ENCODE measurements at places on chromosomes 6 and 20.
A peak's percentile ranks its signal among the peaks of the same experiment; 100 is the strongest.

DNA sequence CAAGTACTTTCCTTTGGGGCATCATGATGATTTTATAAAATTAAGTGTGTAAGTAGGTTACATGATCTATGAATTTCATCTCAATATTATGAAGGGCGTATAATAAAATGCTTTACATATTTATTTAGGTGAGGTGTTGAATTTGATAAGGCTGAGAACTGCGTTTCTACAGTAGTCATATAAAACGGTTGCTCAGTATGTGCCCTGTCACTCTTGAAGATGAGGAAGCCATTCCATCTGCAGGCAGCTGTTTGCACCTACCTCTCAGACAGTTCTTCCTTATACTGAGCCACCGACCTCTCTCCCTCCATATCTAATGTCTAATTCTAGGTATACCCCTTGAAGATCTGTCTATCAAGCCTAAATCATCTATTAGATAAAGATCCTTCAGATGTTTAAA, 16.1 kb downstream of the NCOA7 start:
- no peak for DNase-seq

GRCh38 chr20:57190536-57191264, 75.7 kb downstream of the BMP7 start:
- no peak for DNase-seq

- DNase-seq, result no peak
These were observed 200.3 kb downstream of the SYNDIG1 start for GRCh38 chr20:24669701-24670100.

DNA sequence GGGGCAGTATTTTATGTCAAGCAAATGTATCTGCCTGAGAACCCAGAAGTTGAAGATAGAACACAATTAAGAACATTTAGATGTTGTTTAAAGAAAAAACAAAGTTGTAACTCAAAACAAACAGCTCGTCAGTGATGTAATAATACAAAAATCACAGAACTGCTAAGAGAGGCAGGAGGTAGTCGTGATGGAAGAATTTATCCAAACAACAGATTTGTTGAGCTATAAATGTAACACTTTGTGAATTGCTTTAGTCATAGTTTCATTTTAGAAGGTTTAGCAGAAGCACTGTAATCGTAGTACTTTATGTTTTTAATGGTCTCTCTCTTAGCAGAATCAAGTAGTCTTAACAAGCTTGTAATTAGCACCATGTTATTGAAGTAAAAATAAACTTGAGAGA, 73.6 kb downstream of the SCAF8 start:
- DNase-seq, result no peak

- DNase-seq, result no peak
These were observed 2.7 kb downstream of the MYT1 start for GRCh38 chr20:64166721-64167615.

DNA sequence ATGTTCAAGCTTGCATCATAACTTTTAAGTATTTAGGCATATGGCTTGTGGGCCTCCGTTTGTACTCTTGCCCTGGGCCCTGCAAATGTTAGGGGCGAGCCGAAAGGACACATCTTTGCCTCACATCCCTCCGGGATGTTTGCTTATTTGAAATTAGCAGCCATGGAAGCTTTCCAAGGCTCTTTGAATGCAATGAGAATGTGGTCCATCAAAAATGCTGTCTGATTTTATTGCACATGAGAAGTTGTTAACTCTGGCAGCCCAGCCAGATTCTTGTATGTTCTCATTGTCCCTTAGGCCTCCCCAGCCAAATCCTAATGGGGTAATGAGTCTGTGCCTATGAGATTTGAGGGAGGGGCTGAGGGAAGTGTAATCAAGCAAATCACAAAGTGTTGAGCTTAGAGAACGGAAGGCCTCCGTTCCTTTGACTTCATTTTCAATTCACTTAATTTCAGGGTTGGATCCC, 261.2 kb upstream of the MARCKS start:
- DNase-seq, result no peak

DNA sequence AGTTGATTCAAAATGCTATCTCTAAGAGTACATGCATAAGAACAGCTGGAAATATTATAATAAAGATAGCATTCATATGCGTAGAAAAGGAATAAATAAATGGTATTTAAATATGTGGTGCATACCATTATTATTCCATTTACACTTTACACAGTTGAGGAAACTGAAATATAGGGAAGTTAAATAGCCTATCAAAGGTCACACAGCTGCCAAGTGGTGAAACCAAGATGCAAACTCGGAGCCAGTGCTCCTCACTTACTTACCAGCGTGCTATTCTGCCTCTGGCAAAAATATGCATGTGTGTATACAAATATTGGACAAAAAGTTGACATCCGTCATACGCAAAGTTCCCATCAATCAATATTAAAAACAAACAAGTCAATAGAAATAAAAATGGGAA, 22.3 kb upstream of the ANKEF1 start:
- no peak for DNase-seq

GRCh38 chr6:44004625-44005506, 122.4 kb downstream of the MRPL14 start:
- DNase-seq, result no peak

- DNase-seq, result no peak
These were observed 6.7 kb upstream of the RBM38 start for GRCh38 chr20:57384486-57384885.

DNA sequence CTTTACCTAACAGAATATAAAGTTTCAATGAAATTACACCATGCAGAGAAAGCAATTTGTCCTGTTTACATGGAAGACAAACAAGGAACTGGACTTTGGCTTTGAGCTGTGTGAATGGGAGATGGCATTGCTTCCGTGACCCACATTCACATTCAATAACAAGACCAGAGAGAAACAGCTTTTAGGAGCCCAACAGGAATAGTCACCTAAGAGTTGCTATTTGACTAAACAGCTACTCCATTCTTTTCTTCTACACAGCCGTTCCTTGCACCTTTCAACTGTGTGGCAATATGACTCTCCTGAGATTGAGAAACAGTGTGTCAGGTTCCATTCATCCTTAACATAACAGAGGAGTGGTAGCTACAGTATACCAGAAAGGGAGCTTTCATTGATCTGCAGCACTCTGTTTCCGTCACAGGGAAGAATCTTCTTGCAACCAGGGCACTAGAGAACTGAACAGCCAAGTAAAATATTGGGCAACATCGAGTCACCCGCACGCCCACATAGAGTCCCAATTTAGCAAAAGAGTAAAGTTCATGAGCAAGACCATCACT, 355.1 kb downstream of the HAO1 start:
- peak; percentile 86 for DNase-seq

DNA sequence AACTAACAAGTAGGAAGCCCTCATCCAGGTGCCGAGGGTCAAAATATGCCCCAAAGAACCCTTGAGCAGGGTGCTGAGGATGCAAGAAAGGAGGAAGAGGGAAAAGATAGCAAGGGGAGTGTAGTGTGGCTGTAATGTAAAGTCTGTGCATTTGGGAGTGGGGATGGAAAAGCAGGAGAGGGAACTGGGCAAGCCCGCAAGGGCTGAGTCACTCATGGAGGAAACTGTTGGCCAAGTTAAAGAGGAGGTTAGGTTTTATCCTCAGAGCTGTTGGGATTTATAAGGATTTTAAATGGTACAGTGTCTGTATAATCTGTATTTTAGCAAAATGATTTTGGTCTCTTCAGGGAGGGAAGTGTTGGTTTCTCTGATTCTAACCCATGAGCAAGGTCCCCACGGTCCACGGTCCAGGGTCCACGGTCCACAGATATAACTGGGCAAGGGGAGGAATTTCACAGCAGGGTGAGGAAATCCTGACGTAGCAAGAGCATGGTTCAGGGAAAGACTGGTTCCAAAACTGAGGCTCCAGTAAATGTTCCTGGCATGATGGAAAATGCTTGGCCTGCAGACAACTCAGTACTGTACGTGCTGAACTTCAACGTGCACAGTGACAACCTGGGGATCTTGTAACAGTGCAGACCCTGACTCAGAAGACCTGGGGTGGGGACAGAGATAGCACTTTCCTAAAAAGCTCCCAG, 759.8 kb downstream of the PTPRT start:
- no peak for DNase-seq

DNA sequence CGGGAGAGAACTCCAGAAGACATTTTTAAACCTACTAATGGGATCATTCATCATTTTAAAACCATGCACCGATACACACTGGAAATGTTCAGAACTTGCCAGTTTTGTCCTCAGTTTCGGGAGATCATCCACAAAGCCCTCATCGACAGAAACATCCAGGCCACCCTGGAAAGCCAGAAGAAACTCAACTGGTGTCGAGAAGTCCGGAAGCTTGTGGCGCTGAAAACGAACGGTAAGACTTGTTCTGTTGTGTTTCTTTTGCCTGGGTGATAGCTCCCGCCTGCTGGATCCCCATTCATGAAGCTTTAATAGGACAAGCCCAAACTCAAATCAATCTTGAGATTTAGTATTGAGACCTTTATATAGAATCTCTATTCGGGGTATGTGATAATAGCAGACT, 4.2 kb downstream of the TNFAIP3 start:
- DNase-seq, result no peak

GRCh38 chr6:25064006-25064405, 128.2 kb upstream of the RIPOR2 start:
- DNase-seq, result no peak

- DNase-seq, result no peak
These were observed 148.4 kb downstream of the EYA2 start for GRCh38 chr20:47043086-47043485.

DNA sequence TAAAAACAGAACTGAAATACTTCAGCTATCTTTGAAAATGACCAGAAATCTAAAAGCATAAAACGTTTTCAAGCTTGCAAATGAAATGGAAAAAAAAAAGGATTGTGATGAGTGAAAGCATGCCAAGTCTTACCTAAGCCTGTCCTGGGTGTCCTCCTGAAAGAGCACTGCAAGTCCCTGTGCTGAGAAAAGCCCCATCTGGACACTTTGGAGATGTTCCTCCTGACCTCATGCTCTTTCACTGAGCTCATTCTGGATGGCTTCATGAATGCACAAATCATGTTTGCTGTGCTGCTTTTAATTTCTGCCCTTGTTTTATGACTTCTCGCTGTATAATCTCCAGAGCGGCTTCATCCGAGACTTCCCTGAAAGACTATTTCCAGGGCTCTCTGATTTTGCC, 136.0 kb downstream of the SOD2 start:
- no peak for DNase-seq

- DNase-seq, result peak; percentile 23
These were observed 132.8 kb downstream of the PRND start for GRCh38 chr20:4854561-4854901.

DNA sequence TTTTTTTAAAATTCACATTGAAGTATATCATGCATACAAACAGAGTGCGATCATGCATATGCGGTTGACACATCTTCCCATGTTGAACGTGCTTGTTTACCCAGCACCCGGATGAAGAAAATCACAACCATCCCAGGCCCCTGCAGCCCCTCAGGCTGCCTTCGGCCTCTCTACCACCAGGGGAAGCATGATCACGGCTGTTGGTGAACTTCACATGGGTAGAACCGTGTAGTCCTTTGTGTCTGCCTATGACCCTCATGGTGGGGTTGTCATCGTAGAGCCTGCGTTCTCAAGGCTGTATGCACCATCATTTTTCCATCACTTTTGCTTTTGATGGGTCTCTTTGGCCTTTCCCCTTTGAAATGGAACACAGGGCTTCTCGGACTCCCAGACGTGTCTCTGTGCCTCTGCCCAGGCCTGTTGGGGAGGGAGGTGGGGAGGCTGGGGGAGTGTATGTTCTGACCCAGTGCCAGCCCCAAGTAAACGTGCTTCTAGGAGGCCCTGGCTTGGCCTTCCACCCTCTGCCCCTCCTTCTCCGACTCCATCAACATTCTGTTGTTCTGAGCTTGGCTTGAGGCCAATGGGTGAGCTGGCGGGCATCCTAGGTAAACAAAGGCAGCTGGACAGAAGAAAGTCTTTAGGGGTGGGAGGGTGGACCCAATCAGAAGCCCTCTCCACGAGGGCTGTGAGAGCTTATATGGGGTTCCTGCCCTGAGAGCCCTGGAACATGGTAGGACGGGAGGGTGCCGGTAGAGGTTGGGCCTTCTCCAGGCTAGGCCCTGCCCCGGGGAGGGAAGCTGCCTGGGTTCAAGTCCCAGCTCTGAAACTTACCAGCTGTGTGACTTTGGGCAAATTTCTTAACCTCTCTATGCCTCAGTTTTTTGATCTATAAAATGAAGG, 39.7 kb downstream of the TGM2 start:
- peak; percentile 89 for DNase-seq

GRCh38 chr6:23535101-23535500, 590.9 kb upstream of the NRSN1 start:
- DNase-seq, result no peak

- DNase-seq, result peak; percentile 72
These were observed 18.8 kb upstream of the BTN3A3 start for GRCh38 chr6:26421259-26422144.

- no peak for DNase-seq
These were observed 293.5 kb downstream of the UTRN start for GRCh38 chr6:144578385-144579350.

DNA sequence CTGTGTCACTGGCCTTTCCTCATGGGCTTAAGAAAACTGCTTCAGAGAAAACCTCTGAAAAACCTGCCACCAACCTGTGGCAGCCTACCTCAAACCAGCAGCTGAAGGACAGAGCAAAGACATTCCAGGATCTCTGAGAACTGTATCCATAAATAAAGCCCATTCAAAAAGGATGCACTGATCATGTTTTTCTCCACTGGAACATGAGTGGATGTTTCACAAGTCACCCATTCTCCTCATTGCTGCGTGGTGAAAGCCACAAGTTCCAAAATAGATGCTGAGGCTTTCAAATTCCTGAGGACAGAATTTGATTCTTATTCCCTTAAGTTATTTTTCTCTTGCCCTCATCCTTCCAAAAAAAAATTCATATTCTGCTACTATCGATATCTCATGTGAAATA, 280.6 kb downstream of the KHDC1L start:
- DNase-seq, result no peak

DNA sequence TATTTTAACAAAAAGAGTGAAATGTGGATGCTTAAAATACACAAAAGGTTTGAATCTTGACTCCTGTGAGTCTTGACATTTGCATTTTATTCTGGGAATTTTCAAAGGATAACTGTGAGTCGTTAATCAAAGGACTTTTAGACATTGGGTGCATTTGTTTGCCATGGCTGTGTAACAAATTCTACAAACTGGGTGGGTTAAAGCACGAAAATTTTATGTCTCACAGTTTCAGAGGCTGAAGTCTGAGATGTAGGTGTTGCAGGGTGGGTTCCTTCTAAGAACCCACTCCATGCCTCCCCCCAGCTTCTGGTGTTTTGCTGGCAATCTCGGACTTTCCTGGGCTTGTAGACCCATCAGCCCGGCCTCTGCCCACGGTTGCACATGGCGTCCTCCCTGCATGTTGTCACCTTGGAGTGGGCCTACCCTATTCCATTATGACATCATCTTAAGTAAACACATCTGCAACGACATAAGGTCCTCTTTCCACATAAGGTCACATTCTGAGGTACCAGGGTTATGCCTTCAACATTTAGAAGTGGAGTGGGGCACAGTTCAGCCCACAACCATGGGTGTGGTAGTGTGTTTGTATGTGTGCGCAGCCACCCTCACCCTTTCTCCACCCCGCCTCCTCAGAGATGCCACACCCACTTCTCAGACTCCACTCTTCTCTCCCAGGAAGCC, 113.1 kb downstream of the FOXA2 start:
- DNase-seq, result no peak
